ENCODE measurements at places on chromosomes 4 and X.

- DNase-seq, result no peak
These were observed 38.6 kb upstream of the MSMO1 start for GRCh38 chr4:165288639-165289422.

DNA sequence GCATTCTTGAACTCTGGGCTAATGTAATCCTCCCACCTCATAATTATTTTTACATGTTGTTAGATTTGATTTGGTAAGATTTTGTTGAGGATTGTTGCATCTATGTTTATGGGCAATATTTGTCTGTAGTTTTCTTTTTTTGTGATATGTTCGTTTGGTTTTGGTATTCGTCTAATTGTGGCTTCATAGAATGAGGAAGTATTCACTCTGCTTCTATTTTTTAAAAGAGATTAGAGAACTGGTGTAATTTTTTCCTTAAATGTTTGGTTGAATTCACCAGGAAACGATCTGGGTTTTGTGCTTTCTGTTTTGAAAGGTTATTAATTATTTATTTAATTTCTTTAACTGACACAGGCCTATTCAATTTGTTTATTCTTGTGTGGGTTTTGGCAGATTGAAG lies 161.2 kb upstream of the NUDT6 start:
- no peak for DNase-seq

GRCh38 chrX:19100586-19100985 lies 21.7 kb downstream of the ADGRG2 start:
- no peak for DNase-seq

GRCh38 chr4:100268789-100269188 lies 78.5 kb upstream of the DDIT4L start:
- no peak for DNase-seq

GRCh38 chr4:94307231-94307871 lies 35.3 kb downstream of the HPGDS start:
- no peak for DNase-seq

Data from stimulated activated CD8-positive, alpha-beta memory T cell treated with anti-CD3 and anti-CD28 coated beads, Interleukin-7, amount 100 ng/mL, for 48 hours (primary cell).